ENCODE measurements at places on chromosomes 11 and 22.

DNA sequence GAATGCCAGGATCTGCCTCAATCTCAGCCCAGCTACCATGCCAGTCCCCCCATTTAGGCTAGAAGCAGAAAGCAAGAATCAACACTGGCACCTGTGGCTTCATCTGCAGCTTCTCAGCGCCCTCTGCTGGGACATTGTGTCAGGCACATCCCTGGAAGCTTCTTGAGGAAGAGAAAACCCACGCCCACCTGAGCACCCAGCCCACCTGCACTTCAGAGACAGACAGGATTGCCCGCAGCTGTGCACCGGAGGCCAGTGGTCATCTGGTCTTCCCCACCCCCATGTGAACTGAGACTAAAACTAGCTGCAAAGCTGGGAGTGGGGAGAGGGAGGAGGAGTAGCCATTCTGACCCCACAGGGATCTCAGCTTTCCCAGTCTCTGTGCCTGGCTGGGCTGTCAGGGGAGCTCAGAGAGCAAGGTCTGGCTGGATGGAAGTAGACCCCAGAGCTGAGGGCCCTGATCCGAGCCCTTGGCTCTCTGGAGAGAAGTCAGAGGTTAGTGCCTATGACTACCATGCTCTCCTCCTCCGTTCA lies 66.8 kb downstream of the FEZ1 start:
- DNase-seq = peak; percentile 27

DNA sequence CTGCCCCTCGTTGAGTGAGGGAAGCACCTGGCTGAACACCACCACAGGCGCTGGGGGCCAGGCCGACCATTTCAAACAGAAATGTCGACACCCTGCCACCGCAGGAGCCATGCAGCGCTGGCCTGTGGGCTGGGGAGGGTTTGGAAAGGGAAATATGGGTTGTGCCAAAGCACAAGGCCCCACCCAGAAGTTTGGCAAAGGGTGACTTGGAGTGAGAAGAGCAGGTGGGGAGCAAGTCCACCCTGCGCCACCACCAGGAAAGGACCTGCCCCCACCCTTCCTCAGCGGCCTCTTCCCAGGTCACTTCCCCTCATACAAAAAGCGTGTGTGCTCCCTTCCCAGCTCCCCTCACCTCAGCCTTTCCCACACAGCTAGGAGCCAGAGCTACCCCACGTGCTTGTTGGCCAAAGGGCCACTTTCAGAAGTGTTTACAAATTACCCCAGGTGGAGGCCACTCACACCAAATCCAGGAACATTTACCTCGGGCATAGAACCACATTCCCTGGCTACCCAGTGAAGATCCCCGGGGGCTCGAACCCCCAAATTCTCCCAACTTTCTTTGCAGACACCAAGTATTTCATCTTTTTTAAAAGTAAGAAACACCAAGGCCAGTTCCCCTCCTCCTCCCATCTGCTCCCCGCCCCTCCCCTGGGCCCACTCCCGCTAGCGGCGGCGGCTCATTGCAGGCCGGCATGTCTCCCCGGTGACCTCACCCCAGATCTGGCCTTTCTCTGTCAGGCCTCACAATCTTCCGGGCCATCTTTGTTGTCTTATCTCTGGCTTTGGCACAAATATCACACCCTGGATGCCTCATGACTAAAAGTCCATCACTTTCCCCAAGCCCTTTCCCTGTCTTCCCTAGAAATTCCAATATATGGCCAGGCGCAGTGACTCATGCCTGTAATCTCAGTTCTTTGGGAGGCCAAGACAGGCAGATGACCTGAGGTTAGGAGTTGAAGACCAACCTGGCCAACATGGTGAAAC lies 20.5 kb upstream of the SCGB1A1 start:
- no peak for DNase-seq

DNA sequence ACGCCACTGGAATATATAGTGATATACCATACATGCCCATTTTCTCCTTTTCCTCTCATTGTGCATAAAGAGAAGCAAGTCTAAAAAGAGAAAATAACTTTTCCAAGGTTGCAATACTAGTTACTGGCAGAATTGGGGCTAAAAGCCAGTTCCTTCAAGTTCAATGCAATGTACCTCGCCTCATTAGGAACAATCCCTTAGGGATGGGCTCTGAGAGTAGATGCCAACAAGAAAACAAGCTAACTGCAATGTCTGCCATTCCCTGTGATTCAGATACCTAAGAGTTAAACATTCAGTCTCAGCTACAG lies 114.3 kb downstream of the RBFOX2 start:
- DNase-seq = no peak

GRCh38 chr11:116615211-116615865 lies 157.4 kb downstream of the BUD13 start:
- DNase-seq = no peak

DNA sequence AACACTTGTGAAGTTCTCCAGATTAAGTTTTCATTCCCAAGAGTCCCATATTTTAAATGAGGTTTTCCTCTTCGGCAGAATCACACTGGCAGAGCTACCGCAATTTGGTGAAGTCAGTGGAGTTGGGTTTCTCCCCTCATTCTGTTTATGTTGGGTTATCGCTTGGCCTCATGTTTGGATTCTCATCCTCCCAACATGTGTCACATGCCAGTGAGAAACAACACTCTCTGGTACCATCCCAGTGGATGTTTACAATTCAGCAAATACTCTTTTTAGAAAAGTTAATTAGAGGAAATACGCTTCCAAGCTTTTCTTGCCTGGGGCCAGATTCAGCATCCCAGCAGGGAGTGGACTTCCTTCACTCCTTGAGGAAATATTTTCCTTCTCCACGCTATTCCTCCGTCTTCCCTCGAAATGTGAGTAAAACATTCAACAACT lies 2.1 kb downstream of the PAMR1 start:
- DNase-seq = no peak
